ENCODE measurements at places on chromosomes 5 and 9.

DNA sequence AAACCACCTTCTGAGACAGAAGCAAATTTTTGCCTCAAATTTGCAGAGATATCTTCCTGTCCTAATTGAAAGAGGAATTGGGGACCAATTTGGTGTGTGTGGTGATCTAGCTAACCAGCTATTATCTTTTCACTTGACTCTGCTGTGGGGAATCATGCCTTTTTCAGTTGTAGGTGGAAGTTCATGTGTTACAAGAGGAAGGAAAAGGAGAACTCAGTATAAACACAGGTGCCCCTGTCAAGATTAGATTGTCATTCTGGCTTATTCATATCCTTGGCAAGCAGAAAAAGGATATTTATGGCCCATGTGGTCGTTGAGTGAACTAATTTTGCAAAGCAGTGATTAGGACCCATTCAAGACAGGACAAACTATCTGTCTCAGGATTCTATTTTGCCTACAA is 336.8 kb upstream of the SLC30A5 start:
- no peak for DNase-seq

DNA sequence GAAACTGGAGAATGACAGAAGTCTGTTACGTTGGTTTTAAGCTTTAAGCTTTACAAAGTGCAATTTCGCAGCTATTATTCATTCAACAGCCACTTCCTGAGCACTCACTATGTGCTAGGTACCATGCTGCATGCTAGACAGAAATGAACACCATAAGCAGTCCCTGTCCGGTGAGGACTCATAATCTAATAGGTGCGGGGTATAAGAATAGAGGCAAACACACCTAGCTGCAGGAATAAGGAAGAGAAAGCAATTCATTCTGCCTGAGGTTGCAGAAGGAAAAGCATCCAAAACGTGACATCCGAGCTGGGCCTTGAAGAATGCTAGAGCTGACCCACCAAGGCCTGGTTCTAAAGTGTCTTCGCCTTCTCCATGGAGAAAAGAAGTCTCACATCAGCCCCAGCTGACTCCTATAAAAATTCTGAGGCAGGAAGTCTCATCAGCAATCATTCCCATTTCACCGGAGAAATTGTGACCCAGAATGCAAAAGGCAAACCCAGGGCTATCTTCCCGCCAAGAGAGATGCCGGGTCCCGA is 542 bp downstream of the FKBP15 start:
- DNase-seq = peak; percentile 7

DNA sequence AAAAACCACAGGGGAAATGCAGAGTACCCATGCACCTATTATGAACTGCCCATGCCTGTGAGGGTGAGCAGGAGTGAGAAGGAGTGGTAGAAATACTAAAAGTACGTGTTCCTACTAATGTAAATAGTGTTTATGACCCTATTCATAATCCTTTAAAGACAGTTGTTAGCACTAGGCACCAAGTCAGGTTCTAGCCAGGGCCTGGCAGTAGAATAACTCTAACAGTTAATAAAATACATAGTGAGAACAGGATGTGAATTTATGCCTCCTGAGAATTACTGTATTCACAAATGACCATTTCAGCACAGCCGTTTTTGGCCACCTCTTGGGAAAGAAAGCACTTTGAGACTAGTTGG is 103.2 kb upstream of the TARS1 start:
- no peak for DNase-seq

DNA sequence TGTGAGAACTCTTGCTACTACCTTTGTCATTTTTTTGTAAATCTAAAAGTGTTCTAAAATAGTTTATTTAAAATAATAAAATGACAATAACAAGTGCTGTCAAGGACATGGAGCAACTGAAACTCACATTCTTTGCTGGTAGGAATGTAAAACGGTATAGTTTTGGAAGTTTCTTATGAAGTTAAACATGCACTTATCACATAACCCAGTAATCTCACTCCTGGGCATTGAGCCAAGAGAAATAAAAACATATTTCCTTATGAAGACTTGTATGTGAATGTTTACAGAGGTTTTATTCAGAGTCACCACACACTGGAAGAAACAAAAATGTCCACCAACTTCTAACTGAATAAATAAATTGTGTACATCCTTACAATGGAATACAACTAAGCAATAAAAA is 46.0 kb upstream of the COL15A1 start:
- DNase-seq = no peak

- DNase-seq = no peak
Measured at GRCh38 chr9:72300873-72301272, 64.1 kb downstream of the ZFAND5 start.

DNA sequence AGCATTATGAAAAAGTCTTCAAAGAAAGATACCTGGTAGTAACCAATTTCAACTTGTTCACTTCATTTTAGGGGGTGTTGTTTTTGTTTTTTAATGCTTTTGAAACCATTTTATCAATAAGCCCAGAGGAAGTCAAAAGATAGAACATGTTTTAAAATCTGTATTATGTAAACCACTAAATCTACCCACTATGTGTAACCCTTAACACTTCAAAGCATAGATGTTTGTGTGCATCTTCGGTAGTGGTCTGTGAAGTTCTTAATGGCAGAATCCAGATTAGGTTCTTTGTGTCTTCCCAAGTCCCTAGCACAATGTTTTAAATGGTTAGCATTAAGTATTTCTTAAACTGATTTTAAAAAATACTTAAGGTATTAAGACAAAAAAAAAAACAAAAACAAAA is 6.3 kb downstream of the PLAA start:
- no peak for DNase-seq

GRCh38 chr5:74294231-74294705 is 346.3 kb downstream of the ENC1 start:
- DNase-seq = no peak

- no peak for DNase-seq
Measured at GRCh38 chr5:32436553-32437242, 7.8 kb downstream of the ZFR start.

GRCh38 chr5:152824316-152824715 is 419.2 kb upstream of the NMUR2 start:
- DNase-seq = no peak

DNA sequence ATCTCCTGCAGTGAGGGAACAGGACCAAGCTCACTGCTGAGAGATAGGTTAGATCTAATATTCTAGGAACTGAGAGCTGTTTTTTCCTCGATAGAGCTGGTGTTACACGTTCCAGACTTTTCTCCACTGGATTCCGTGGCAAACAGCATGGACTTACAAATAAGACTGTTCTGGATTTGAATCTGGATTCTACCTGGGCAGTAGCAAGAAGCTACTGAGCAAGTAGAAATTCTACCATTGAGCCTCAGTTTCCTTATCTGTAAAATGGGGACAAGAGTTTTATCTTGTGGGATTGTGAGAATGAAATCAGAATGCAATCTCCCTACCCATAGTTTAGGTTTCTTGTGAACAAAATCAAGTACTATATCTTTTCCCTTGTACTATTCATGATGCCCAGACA is 238.7 kb upstream of the TRIM32 start:
- no peak for DNase-seq

- DNase-seq = no peak
Measured at GRCh38 chr5:111117136-111117535, 25.0 kb downstream of the WDR36 start.

- DNase-seq = no peak
Measured at GRCh38 chr9:99730062-99730461, 91.6 kb upstream of the NR4A3 start.

- no peak for DNase-seq
Measured at GRCh38 chr5:151348789-151349188, 1.4 kb upstream of the SLC36A2 start.

DNA sequence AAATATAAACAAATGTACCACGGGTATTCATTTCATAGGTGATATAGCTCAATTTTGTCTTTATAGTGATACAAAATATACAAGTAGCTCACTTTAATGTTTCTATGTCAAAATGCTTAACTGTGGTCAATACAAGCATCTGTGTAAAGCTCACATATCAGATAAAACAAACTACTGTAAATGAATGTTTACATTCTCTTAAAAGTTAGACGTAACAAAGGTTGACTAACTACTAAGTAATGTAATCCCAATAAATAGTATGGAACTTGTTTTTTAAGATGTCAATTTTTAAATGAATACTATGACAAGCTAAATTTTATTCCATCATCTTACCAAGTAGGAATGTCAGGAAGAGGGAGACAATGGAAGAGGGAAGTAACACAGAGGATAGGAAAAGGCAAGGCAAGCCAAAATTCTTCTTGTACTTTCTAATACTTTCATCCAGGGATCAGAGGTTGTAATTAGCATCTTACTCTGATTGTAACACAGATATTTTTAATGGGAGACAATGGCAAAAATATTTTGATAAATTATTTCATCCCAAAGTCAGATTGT is 105.5 kb downstream of the STRBP start:
- no peak for DNase-seq

DNA sequence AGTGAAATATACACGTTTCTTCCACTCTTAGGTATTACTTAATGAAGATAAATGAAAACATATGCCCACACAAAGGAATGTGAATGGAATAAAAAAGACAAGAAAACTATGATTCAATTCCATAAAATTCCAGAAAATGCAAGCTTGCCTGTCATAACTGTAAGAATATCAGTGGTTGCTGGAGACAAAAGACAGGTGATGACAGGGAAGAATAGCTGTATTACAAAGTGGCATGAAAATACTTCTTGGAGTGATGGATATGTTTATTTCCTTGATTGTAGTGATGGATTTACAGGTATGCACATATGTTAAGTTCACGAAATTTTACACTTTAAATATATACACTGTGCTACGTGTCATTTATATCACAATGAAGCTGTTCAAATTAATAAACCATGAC is 553.3 kb downstream of the HTR1A start:
- DNase-seq = no peak

- no peak for DNase-seq
Measured at GRCh38 chr9:132044176-132044875, 35.3 kb downstream of the MED27 start.

- no peak for DNase-seq
Measured at GRCh38 chr5:11791792-11792191, 112.5 kb downstream of the CTNND2 start.

DNA sequence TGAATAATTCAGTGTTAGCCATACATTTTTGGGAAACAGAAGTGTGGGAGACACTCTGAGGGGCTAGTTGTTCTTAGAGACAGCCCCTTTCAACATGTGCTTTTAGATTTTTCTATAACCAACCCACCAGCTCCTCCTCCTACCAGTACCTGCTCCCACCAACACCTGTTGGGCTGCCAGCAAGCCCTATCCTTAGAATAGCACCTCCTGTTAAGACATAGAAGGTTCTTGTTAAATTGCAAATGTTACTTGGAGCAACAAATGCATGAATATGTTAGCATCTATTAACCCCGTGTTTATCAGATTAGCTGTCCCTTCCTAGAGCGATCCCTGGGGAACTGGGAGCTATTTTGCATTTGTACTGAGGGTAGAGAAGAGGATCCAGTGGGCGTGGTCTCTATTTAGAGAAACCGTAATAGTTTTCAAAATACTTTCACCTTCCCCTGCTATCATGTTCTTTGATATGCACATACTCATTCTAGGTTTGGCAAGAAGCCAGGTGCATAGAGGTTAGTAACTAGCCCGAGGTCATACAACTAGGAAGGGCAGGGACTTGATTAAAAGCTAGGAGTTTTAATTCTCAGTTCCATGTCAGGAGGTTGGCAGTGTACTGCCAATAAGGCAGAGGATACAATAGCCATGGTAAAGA is 334.4 kb downstream of the KCTD16 start:
- no peak for DNase-seq

GRCh38 chr5:142108432-142109330 is at the start of gene NDFIP1:
NDFIP1 (plus strand) TSS chr5:142108779; CDS start chr5:142108975, 196 bp downstream.
- peak; percentile 85 for DNase-seq

DNA sequence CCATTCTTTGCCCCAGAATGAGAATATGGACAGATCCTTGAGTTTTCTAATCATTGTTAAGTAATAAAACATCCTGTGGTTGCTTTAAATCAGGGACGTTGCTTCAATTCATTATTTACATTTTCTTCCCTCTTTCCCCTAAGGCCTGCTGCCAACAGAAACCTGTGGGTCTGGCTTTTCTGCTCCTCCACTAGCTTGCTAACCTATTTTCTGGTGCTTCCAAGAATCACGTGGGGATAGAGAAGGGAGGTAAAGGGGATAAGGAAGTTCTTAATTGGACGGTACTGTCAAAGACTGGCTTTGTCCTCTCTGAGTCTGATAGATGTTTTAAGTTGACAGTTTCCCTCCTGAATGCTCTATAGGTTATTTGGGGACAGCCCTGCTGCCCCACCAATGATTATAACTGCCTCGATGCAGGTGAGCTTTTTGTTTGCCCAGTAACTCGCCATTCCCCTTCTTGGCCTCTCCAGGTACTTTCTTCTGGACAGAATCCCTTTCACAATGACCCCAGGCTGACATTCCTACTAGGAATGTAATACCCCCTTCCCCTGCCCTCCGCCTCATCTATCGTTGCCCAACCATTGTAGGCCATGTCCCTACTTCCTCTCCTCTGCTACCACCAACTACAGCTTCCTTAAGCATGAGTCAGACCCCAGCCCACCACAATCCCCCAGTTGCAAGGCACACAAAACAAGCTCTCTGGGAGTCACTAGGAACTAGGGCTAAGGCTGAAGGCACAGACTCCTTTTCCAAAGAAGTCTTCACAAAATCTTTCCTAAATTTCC is 19.9 kb upstream of the CPEB4 start:
- no peak for DNase-seq

DNA sequence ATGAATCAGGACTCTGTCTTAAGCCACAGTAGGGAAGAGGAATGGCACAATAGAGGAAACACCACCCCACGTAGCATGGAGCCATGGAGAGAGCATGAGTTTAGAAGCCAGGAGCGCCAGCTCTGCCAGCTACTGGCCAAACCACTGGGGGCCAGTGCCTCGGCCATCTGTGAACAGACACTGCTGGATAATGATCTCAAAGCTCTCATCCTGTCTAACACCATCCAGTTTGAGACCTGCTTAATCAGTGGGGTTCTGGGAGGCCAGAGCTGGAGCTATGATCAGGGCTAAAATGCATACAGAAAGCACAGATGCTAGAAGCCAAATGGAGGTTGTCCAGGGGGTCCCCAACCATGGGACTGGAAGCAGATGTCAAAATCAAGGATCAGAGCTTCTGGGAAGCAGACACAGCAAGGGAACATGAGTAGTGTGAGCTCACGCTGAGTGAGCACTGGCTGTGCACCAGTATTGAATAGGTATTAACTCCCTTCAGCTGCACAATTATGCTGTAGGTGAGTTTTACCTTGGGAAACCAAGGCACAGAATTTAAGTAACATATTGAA is 92.7 kb downstream of the KCNIP1 start:
- DNase-seq = no peak

GRCh38 chr9:113620377-113621161 is 157.0 kb downstream of the RGS3 start:
- no peak for DNase-seq

GRCh38 chr9:133564451-133565116 is 30.1 kb downstream of the ADAMTSL2 start:
- no peak for DNase-seq

DNA sequence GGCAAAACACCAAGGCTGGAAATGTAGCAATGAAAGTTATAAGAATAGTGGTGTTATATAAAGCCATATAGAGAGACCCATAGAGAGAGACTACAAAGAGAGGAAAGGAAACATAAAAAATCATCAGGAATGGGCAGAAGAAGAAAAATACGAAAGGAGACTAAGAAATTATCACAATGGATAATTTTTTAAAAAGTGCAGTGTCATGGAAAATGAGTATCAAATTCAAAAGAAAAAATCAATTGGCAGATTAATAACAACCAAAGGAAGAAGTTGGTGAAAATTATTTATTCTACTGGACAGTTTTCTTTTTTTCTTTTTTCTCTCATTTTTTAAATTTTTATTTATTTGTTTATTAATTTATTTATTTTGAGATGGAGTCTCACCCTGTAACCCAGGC is 1488.4 kb upstream of the WWC1 start:
- DNase-seq = no peak

GRCh38 chr5:76175821-76176403 is 92.7 kb downstream of the SV2C start:
- DNase-seq = peak; percentile 10

GRCh38 chr9:36102742-36103495 is 33.6 kb upstream of the GLIPR2 start:
- peak; percentile 90 for DNase-seq

All from stimulated activated CD4-positive, alpha-beta T cell treated with anti-CD3 and anti-CD28 coated beads, Interleukin-4, amount 100 ng/mL, for 24 hours (primary cell).